ENCODE measurements at places on chromosomes 3 and 15. TPM values are rescaled to one million over a fixed set of nuclear protein-coding genes. Genes with fewer than 3 reads are reported as not detected.

The PAQR5 gene
- total RNA-seq = 22.4 TPM

The RNU5B-1 gene
- total RNA-seq = not detected

The EPHA6 gene
- not detected for total RNA-seq

DNA sequence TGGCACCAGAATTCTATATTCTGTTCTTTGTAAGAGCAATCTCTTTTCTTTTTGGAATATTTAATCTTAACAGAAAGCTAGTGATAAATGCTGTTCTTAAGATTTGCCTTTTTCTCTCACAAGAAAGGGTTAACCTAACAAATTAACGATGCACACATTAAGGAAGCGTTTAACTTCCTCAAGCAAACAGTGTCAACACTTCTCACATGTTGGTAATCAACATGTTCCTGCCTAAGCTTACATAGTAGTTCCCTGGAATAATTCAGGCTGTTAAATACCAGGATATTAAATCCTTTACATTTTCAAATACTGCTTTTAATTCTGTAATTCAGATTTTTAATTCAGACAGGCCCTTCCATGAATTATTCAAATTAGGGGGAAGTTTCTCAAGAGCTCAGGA is 67.4 kb upstream of the RPL35A start:
- H3K27me3 ChIP-seq = no peaks in the 10 kb centered on the region
- no peak for DNase-seq
- peaks cover 42% of the 10 kb centered on the region for H3K36me3 ChIP-seq
- no peaks in the 10 kb centered on the region for H3K4me1 ChIP-seq
- H3K4me3 ChIP-seq = no peak overlapping the region
- H3K27ac ChIP-seq = no peak overlapping the region

DNA sequence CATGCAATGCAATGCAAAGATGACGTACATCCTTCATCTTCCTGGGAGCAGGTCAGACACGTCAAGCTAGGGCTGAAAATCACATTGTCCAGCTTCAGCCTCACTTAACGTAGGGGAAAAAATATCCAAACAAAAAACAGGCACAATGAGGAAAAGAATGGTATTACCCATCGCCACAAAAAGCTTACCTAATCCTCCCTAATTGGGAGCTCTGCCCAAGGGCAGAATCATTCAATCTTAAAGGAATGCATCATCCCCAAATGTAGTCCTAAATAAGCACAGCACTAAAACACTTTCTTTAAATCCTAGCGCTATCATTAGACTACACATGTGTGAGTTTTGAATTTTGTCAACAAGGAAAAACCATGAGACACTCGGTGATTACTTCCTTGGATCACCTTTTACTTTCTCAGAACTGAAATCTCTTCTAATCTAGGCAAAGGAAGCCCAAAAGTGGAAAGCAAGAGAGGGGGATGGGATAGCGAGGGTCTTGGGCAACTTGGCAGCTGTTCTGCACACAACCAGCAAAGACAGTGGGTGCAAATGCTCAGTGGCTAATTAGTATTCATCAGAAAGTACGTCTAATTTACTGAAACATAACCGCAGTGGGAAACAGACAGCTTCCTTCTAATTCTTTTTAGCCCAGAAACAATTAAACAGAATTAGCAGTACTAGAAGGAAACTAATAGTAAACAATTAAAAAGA is 87.4 kb downstream of the ADAMTS9 start:
- H3K4me3 ChIP-seq = no peak overlapping the region
- H3K4me1 ChIP-seq = no peaks in the 10 kb centered on the region
- no peak for DNase-seq
- H3K36me3 ChIP-seq = no peaks in the 10 kb centered on the region

The EFCAB12 gene
- not detected for total RNA-seq

GRCh38 chr3:123383091-123384053 is 65.5 kb downstream of the ADCY5 start:
- H3K27ac ChIP-seq = no peak overlapping the region
- H3K4me1 ChIP-seq = no peaks in the 10 kb centered on the region
- no peaks in the 10 kb centered on the region for H3K27me3 ChIP-seq
- no peak for DNase-seq

The ANKRD34C gene
- total RNA-seq = not detected

GRCh38 chr3:129413687-129414506 is 14.5 kb downstream of the EFCAB12 start:
- DNase-seq = peak; percentile 24
- no peaks in the 10 kb centered on the region for H3K4me1 ChIP-seq
- H3K27me3 ChIP-seq = no peaks in the 10 kb centered on the region
- H3K27ac ChIP-seq = no peak overlapping the region
- no peak overlapping the region for H3K4me3 ChIP-seq

- no peaks in the 10 kb centered on the region for H3K36me3 ChIP-seq
- H3K27ac ChIP-seq = no peak overlapping the region
- H3K4me1 ChIP-seq = no peaks in the 10 kb centered on the region
- H3K4me3 ChIP-seq = no peak overlapping the region
- no peaks in the 10 kb centered on the region for H3K27me3 ChIP-seq
Observed at GRCh38 chr3:171168086-171168485, 141.6 kb upstream of the SLC2A2 start.

GRCh38 chr3:170410428-170411029 is 8.1 kb upstream of the CLDN11 start:
- no peak overlapping the region for H3K27ac ChIP-seq
- H3K4me1 ChIP-seq = peaks cover 4% of the 10 kb centered on the region
- no peak for DNase-seq
- no peaks in the 10 kb centered on the region for H3K36me3 ChIP-seq
- no peak overlapping the region for H3K4me3 ChIP-seq
- no peaks in the 10 kb centered on the region for H3K27me3 ChIP-seq
